ENCODE measurements at places on chromosomes 2 and 18.
A peak's percentile ranks its signal among the peaks of the same experiment; 100 is the strongest.

- DNase-seq, result peak; percentile 83
Observed at GRCh38 chr18:60549338-60549960, 176.9 kb upstream of the MC4R start.

DNA sequence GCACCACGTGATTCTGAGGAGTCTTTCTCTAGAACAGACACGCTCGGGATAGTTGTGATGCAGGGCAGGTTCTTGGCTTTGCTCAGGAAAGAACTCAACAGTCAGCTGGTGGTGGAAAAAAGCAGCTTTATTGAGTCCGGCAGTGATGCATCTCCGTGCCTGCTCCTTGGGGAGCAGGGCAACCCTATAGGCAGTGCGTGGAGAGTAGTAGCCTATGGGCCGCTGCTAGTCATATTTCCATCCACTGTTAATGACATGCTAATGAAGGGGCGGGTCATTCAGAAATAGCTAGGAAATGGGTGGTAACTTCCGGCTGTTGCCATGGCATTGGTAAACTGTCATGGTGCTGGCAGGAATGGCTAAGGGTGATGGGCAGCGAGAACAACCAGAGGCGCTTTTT, 11.6 kb upstream of the ACKR3 start:
- no peak for DNase-seq

- peak; percentile 63 for DNase-seq
Observed at GRCh38 chr18:39647627-39648534, 2082.3 kb upstream of the CELF4 start.

- no peak for DNase-seq
Observed at GRCh38 chr2:228690681-228691080, 509.2 kb upstream of the SPHKAP start.

DNA sequence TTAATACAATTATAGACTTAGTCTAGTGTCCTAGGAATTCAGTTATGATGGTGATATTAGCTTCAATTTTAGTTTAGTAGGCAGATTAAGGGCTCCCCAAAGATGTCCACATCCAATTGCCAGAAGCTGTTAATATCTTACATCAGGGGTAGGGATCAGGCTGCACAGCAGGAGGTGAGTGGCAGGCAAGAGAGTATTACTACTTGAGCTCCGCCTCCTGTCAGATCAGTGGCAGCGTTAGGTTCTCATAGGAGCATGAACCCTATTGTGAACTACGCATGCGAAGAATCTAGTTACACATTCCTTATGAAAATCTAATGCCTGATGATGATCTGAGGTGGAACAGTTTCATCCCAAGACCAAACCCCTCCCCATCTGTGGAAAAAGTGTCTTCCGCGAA, 54.9 kb downstream of the NYAP2 start:
- no peak for DNase-seq

DNA sequence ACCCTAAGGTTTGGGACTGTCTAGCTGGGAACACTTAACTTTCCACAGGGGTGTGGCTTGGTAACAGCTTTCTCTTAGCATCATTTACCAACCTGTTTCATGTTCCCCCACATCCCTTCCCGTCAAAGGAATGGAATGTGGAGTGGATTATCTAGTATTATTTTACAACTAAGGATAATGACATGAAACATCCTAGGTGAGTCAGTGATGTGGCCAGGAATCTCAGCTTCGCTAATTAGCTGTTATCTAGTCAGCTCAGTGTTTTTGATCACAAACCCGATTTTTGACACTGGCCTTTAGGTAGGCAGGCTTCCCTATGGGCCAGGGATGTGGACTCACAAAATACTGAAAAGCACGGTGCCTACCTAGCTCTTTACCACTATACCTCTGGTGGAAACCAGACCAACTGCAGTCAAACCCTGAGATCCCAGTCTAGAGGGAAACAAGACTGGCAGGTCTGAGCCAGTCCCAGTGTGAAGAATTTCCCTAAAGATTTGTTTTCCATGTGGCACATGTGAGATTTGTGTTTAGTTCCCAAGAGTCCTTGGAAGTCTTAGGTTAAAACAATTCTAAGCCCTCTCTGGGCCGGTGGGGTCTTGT, 2.8 kb upstream of the NRP2 start:
- no peak for DNase-seq

DNA sequence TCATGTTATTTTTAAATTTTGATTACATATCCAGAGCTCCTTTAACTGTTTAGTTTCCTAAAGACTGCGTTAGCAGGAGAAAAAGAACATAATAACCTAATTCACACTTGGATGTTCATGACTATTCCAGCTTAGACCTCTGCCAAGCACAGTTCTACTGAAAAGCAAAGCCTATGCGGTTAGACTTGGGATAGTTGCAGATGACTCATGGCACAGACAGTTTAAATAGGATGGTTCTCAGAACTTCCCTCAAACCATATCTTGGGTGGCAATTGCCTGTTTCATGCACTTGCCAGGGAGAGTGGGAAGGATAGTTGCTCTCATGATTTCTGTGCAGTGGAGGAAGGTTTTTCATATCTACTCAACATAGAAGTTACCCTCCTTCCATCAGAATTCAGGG, 149.7 kb upstream of the KLHL29 start:
- no peak for DNase-seq

GRCh38 chr2:231576465-231576864, 16.2 kb upstream of the TEX44 start:
- DNase-seq, result no peak

- no peak for DNase-seq
Observed at GRCh38 chr18:73594749-73595148, 552.9 kb downstream of the FBXO15 start.

DNA sequence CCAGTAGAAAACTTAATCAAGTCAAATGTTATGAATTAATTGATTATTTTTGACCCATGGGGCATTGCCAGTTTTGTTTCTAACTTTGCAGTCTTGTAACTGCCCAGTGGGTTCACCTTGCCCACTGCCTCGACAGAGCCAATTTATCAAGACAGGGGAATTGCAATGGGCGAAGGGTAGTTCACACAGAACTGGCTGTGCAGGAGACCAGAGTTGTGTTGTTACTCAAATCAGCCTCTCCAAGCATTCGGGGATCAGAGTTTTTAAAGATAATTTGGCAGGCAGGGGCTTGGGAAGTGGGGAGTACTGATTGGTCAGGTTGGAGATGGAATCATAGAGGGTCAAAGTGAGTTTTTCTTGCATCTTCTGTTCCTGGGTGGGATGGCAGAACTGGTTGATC, 168.5 kb upstream of the COPS8 start:
- no peak for DNase-seq

DNA sequence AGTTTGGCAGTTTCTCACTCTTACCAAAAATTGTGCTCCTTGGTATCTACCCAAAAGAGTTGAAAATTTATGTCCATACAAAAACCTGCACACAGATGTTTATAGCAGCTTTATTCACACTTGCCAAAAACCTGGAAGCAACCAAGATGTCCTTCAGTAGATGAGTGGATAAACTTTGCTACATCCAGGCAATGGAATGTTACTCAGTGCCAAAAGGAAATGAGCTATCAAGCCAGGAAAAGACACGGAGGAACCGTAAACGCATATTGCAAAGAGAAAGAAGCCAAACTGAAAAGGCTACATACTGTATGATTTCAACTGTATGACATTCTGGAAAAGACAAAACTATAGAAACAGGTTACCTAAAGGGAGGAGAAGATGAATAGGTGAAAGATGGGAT, 36.1 kb downstream of the TMEM163 start:
- no peak for DNase-seq

GRCh38 chr18:54948350-54948837, 10.9 kb downstream of the CCDC68 start:
- no peak for DNase-seq

DNA sequence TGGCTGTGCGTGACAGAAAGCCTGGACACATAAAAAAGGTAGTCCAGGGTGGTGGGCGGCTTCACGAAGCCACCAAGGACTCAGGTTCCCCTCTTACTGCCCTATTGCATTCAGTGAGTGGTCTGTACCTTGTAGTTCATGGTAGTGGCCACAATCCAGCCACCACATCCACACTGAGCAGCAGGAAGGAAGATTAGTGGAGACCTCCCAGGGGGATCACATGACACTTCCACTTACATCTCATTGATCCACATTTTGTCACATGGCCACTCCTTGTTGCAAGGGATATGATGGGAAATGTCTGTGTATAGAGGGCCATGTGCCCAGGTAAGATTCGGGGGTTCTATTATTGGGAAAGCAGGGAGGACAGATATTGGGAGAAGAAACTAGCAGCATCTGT, 13.7 kb downstream of the IL1R2 start:
- DNase-seq, result no peak

DNA sequence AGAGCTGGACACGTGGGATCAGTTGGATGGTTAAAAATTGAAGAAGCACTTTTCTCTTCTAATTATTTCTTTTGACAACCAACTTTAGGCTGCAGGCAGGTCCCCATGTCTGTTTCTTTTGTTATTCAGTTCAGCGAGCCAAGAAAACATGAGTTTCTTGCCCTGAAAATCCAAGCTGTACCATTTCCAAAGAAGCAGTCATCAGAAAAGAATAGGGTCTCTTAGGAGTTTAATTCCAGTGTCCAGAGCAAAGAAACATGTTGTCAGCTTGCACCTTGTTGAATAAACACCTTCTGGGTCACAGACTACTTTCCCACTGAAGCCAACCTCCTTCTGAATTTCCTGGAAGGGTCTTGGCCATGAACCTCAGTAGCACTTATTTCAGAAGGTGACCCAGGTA, 170.5 kb upstream of the COPS8 start:
- no peak for DNase-seq

- DNase-seq, result no peak
Observed at GRCh38 chr18:7169601-7170000, 52.0 kb upstream of the LAMA1 start.

DNA sequence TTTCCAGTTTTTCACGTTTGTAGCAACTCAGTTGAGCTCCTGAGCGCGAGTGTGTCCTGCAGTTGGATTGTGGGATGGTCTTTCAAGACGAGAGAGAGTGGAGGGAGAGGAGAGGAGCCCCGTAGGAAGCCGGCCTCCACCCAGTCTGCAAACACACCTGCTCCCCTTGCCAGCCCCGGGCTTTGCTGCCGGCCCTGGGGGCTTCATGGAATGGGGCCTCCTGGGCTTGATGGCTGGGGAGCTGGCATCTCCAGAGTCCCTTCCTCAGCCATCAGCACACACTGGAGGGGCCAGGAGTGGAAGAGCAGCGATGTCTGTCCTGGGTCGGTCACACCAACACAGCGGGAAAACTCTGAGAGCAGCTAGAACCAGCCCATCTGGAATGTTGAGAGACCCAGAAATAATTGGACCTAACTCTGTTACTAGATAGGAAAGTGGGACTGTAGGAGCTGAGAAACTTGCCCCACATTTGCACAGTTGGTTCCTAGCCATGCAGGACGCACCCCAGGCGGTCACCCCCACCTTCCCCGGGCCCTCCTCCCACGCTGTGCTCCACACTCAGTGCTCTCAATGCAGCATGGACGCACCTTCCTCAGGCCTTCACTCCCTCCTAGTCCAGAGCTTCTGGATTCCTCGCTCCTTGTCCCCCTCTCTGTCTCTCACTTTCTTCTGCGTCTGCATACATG, 69.6 kb downstream of the PTGR3 start:
- DNase-seq, result peak; percentile 49

- no peak for DNase-seq
Observed at GRCh38 chr18:68854786-68855391, 57.0 kb downstream of the CCDC102B start.

DNA sequence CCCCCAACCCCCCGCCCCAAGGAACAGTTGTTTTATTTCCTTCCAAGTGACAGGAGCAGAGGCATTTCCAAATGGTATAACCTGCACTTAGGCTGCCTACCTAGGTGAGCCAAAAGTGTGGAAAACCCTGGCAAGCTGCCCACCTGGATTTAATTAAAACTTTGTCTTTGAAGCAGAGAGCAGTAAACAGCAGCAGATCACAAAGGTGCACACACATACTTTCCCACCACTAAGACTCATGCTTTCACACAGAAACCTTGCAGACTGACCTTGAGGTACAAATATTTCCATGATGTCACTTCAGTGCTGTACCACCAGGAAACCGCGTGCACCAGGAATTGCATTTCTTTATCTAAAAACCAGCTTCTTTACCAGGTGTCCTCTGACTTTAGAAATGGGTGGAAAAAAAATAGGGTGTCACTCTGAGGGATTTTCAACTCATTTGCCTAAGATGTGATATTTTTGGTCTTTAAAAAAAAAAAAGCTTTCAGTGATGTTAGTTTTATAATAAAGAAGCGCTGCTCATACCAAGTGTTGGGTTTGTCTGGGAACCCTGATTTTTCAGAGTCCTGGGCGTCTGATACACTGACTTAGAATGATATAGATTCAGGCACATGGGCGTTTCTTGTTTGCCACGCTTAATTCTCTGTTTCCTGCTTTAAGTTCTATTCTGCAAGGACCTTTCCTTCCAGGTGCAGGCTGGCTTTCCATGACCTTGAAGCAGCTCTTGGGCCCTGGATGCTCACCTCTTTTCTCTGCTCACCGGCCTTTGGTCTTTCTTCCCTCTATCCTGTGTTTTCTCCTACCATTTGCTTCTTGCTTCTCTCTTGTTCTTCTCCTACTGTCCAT, 70.7 kb upstream of the BCL2L11 start:
- DNase-seq, result peak; percentile 3

GRCh38 chr2:78978340-78978739, 47.2 kb upstream of the REG3G start:
- DNase-seq, result no peak

DNA sequence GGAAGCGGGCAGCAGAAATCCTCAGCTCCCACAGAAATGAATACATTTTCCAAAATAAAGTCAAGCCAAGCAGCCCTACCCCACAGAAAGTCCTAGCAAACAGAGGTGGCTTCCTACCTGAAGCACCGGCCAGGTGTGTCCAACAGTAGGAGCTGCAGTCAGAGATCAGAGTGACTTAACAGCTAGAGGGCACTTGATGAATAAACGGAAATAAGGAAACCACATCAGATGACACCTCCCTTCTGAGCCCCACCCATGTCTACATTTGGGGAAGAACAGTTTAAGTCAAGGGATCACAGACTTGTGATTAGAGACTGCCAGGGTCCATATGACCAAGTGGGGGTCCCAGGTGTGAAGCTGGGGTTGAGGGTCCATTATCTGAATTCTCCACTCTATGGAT, at the start of gene CXCR1:
TSS of gene CXCR1 (minus strand) at position 172 of the 400 bp plus-strand sequence. CDS start 1,751 bp downstream, outside the sequence.
- no peak for DNase-seq

- no peak for DNase-seq
Observed at GRCh38 chr2:122244598-122245229, 489.3 kb downstream of the TSN start.

DNA sequence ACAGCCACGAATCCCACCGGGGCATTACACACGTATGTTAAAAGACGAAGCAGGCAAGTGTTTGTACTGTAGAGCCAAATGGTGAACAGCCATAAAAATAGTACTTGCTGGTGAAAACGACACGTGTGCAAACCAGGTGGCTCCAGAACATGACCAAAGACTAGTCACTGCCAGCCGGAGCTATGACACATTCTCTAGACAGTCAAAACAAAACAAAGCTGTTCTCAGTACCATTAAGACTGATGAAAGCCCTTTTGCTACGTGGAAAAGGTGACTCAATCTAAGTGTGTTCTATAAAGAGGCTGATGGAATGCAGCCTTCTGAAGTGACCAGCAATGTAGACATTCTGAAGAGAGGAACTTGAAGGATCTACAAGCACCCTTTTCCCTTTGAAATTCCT, 367.7 kb upstream of the NETO1 start:
- no peak for DNase-seq

GRCh38 chr2:24075915-24076848, at the start of gene SF3B6:
Gene SF3B6 (minus strand): TSS chr2:24076326. CDS start chr2:24076229, 97 bp downstream.
- peak; percentile 100 for DNase-seq

GRCh38 chr18:66647671-66648070, 43.8 kb upstream of the CDH19 start:
- peak; percentile 61 for DNase-seq

Data from NCI-H345 (cell line).